ACHN (cell line): ENCODE measurements at places on chromosomes 2 and 18.

DNA sequence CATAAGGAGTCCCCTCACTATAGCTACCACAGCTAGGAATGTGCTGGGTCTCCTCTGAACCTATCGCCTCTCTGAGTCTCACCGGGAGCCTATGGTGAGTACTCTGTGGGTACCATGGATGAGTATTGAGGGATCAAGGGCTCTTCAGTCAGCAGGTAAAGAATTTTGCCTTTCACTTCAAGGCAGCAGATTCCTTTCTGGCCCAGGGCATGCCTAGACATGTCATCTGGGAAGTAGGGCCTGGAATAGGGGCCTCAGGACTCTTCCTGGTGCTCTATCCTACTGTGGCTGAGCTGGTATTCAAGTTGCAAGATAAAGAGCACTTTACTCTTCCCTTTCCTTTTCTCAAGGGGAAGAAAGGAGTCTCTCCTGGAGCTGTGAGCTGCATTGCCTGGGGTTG, 85.6 kb upstream of the LHCGR start:
- no peak for DNase-seq

DNA sequence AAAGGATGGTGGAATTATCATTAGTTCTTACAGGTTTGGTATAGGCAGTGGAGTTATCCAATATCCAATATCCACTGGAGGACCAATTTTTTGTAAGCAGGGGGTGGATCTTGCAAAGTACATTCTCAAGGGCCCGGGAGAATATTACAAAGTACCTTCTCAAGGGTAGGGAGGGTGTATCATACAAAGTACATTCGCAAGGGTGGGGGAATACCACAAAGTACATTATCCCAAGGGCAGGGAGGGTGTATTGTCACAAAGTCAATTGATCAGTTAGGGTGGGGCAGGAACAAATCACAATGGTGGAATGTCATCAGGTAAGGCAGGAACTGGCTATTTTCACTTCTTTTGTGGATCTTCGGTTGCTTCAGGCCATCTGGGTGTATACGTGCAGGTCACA, 55.3 kb upstream of the TMEM87B start:
- DNase-seq: no peak

GRCh38 chr2:26442301-26442700, 35.6 kb downstream of the OTOF start:
- no peak for DNase-seq

GRCh38 chr2:99150706-99151105, 4.0 kb downstream of the TSGA10 start:
- DNase-seq: no peak

DNA sequence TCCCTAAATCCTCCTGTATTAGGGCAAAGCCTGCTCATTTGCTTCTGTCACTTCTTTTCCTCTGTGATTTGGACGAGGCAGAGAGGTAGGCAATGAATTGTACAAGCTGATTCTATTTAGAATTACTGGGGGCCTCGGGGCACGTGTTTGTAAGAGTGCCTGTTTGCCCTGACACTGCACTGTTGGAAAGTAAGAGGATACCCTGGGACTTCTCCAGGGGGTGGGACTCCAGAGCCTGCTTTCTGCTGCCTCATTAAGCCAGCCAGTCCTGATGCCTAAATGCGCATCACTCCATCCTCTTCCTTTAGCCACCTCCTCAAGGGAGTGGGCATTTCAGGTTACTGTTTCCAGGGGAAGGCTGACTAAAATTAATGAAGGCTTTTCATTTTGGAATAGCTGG, 134.3 kb downstream of the TDRD15 start:
- DNase-seq: no peak

- no peak for DNase-seq
Observed at GRCh38 chr2:238999291-238999741, 151.4 kb downstream of the TWIST2 start.

DNA sequence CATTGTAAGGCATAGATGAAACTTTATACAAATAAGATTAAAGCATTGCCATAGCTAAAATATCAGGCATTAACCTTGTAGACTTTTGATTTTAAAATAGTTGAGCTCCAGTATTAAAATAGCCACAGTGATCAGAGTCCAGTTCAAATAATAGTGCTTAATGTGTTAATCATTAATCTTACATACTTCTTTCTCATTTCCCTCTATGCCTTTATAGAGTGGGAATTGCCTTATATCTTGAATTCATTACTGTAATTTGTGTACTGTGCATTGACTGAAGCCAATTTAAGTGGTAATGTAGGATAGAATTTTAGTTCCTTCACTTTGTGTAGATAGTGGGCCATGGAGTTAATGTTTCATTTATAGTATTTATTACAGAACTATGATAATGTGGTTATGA, 549.2 kb upstream of the VWC2L start:
- no peak for DNase-seq

GRCh38 chr2:120951693-120952092, 216.0 kb downstream of the GLI2 start:
- DNase-seq: no peak

DNA sequence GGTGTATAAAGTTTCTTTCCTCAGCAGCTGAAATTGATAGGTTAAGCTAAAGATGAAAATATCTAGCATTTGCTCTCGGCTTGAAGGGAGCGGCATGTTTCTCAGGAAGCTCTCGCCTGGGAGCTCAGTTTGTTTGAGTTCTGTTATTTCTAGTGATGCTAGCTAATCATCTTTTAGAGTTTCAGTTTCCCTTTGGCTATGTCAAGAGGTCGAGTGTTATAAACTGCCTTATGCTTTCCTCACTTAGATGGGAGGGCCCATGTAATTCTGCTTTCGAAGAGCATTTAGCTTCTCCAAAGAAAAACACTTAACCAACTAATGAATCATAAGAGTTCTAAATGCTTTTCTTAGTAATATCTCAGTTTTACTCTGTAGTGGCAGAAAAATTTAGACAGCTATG, 33.6 kb downstream of the PLCL1 start:
- no peak for DNase-seq

GRCh38 chr2:235989591-235989990, 178.6 kb downstream of the GBX2 start:
- DNase-seq: no peak

DNA sequence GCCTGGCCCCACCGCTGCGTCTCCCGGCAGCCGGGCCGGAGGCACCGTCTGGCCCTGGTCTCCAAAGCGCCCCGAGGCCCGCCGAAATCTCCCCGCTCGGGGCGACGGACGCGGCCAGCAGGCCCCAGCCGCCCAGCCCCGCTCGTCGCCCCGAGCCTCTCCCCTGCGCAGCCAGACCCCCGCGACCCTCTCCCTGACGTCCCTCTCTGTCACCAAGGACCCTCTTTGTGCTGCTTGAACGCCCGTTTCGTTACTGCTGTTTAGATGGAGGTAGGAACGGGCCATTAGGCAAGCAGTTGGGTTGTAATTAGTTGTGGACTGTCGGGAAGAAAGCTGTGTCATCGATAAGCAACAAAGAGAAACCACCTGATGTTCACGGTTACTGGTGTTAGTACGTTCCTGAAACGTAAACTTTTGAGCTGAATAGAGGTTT, 686 bp downstream of the UBXN4 start:
- DNase-seq: peak; percentile 74

- no peak for DNase-seq
Observed at GRCh38 chr2:27903649-27904404, 13.3 kb downstream of the BABAM2 start.

DNA sequence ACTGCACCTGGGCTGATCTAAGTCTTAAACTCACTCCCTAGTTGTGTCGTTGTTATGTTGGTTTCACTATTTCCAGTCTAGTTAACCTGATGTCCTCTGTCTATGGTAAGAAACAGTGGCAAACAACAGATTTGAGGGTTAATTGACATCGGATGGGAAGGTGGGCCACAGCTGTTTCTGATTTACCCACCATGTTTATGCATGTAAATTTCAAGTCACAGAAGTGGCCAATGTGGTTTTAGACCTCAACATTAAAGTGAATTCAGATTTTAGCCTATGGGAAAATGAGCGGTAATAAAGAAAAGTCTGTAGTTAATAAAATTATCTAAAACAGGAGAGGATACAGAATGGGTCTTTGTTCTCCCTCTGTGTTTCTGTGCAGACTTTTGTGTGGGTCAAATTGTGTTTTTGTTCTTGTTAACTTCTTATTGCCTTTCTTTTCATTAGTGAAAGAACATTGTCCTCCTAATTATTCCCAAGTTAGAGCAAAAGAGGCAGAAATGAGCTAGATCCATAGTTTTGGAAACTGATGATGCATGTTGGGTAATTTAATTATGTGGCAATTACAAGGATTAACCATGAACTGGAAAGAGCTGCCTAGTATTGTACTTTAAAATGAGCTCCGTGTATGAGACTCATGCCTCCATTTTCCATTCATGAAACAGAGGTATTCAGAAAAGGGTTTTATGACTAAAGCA, 83.2 kb downstream of the LAMA3 start:
- no peak for DNase-seq

DNA sequence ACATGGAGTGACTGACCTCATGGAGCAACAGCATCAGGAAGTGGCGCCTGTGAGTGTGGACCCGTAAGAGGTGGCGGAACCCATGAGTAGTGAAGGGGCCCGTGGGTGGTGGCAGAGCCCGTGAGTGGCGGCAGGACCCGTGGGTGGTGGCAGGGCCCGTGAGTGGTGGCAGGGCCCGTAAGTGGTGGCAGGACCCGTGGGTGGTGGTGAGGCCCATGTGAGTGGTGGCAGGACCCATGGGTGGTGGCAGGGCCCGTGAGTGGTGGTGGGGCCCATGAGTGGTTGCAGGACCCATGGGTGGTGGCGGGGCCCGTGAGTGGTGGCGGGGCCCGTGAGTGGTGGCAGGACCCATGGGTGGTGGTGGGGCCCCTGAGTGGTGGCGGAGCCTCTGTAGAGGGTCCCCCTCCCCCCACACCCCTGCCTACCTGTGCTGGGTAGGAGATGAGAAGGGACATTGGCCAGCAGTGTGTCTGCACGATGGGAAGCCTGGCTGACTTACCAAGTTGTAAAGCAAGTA, 407.7 kb upstream of the SALL3 start:
- DNase-seq: no peak

- no peak for DNase-seq
Observed at GRCh38 chr2:20396356-20397000, 45.8 kb upstream of the PUM2 start.

GRCh38 chr2:160921386-160921964, 238.8 kb upstream of the TANK start:
- no peak for DNase-seq

DNA sequence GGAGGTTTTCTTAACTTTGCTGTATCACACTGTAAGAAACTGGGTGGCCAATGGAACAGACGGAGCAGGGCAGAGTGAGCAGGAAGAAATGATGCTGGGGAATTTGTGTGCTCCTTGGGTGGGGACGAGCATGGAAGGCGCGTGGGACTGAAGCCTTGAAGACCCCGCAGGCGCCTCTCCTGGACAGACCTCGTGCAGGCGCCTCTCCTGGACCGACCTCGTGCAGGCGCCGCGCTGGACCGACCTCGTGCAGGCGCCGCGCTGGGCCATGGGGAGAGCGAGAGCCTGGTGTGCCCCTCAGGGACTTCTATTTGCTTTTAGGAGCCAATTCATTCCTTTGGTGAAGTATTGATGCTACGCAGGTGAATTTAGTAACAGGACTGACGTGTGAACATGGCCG, 8.9 kb downstream of the TPO start:
- no peak for DNase-seq

DNA sequence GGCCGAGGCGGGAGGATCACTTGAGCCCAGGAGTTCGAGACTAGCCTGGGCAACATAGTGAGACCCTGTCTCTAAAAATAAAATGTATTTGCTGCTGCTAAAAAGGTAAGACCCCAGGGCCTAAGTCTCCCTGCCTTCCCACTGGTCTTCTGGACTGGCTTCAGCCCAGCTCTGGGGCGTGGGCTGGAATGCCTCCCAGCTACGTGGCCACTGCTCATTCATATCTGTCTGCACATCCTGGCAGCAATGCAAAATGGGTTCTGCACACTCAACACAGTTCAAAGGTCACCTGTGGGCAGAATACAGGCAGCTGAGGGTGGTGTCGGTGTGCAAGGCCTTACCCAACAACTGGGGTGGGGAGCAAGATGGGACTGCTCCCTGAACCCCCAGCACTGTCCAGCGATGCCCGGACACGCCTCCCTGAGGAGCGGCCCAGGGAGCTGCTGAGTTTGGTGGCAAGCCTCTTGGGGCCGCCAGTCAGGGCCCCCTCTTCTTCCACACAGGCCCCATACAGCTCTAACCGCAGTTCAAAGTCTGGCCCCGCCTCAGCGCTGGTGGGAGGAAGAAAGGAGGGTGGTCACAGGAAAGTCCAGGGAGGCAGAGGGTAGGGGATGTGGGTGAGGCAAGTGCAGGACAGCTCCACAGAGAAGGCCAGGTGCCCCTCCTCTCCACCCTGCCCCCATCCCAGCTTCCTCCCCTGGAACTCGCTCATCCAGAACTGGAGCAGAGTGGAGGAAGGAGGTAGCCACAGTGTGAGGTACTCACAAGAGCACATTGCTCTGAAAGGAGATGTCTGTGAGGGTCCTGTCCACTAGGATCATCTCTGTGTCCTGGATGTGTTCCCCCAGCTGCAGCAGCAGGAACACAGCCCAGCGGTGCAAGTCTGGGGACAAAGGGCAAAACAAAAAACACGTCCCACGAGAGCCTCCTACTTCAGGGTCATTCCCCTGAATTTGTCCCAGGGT, 8.2 kb downstream of the WDR54 start:
- no peak for DNase-seq

GRCh38 chr18:22349317-22349898, 68.3 kb downstream of the CTAGE1 start:
- DNase-seq: no peak

DNA sequence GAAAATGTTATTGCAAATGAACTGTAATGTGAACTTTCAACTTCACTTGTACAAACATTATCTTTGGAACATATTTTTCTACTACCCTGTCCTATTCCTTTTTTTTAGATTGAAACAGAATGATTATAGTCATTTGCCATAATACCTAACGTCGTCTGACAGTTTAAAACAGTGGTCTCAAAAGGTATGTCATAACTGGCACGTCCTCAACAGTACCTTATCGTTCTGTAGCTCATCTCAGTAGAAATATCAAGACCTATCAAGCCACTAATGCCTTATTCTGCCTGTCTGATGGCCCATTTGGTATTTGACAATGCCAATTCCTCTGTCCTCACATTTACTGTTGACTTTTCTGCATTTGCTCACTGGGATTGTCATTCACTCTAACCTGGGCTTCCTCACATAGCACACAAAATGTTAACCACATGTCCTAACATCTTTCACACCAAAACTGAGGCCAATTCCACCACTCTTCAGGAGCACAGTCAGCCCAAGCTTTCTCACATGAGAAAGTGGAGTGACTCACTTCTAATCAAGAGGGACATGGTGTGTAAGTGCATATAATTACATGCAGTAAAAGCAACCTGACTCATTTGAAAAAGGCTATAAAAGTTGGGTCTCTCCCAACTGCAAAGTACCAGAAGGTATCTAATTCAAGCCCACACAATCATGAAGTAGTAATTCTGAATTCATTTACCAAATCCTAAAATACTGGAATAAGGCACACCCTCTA, 34.8 kb downstream of the DNER start:
- no peak for DNase-seq

GRCh38 chr2:89763581-89764485, 1072.4 kb downstream of the RPIA start:
- no peak for DNase-seq

- DNase-seq: no peak
Observed at GRCh38 chr18:7568426-7568825, 1.3 kb downstream of the PTPRM start.
